ENCODE measurements at places on chromosomes 3 and 15.

- no peak for DNase-seq
Measured at GRCh38 chr15:52680761-52681160, 1.6 kb upstream of the ATOSA start.

DNA sequence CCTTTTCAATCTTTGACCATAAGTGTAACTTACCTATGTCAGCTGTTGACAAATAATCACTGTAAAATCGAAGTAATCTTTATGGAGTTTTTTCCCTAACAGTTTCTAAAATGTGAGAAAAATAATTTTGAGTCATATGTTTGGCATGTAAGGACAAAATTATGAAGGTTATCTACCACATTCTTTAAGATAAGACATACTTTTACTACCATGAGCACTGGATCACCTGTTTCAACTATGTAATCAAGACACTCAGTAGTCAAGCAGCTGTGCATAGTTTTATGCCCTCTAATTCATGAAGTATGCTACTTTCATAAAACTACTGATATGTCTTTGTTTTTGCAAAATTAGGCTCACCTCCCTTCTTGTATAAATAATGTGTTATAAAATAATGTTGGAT, 12.1 kb downstream of the FGF7 start:
- DNase-seq = no peak

- no peak for DNase-seq
Measured at GRCh38 chr3:18046131-18046915, 303.9 kb upstream of the TBC1D5 start.

GRCh38 chr15:39833515-39833981, 50.9 kb upstream of the FSIP1 start:
- no peak for DNase-seq

GRCh38 chr3:24843955-24844354, 349.3 kb upstream of the THRB start:
- no peak for DNase-seq
